Suppressor macrophage treated with lipopolysaccharide for 1 hour (primary cell): ENCODE measurements at places on chromosomes 7 and 10.

DNA sequence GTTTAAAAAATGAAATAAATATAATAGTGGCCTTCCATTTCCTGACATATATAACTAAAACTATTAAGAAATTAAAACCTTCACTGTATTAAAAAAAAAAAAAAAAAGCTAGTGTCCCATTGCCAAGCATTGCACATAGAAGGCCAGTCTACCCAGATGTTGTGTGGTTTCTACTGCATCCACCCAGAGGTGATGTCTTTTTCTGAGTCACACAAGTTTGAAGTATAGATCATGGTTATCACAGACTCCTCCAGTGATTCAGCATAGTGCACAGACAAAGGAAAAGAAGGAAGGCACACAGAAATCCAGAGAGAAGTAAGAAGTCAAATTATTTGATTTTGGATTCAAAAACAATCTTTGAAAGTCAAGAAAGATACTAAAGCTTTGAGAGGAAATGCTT lies 429.0 kb downstream of the ETV1 start:
- DNase-seq, result no peak

- no peak for DNase-seq
Measured at GRCh38 chr10:125491381-125491780, 191.6 kb downstream of the TEX36 start.

GRCh38 chr10:6135039-6135438 lies 46.2 kb downstream of the RBM17 start:
- DNase-seq, result no peak

GRCh38 chr7:75866489-75867389 lies 12.1 kb upstream of the RHBDD2 start:
- peak; percentile 81 for DNase-seq

DNA sequence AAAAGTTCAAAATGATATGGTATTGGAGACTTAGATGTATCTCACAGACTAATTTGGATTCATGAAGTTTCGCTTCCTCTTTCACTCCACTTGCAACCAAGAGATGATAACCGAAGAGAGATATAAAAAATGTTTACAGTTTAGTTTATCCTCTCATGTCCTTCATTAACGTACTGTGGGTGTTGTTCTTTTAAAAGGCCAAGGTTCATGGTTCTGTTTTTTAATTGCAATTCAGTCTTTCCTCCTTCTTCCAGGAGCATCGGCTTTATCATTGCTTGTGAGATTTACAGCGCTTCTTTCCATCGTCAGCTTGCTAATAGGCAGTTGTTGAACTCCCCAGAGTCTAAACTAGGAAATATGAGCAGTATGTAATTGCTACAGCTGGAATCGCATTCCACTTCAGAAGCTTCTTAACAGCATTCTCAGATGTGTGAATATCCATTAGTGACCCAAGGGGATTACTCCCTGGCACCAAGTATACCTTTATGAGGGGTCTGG lies 75.9 kb upstream of the HGF start:
- peak; percentile 60 for DNase-seq

- peak; percentile 12 for DNase-seq
Measured at GRCh38 chr10:80324086-80324485, 32.5 kb downstream of the DYDC1 start.

DNA sequence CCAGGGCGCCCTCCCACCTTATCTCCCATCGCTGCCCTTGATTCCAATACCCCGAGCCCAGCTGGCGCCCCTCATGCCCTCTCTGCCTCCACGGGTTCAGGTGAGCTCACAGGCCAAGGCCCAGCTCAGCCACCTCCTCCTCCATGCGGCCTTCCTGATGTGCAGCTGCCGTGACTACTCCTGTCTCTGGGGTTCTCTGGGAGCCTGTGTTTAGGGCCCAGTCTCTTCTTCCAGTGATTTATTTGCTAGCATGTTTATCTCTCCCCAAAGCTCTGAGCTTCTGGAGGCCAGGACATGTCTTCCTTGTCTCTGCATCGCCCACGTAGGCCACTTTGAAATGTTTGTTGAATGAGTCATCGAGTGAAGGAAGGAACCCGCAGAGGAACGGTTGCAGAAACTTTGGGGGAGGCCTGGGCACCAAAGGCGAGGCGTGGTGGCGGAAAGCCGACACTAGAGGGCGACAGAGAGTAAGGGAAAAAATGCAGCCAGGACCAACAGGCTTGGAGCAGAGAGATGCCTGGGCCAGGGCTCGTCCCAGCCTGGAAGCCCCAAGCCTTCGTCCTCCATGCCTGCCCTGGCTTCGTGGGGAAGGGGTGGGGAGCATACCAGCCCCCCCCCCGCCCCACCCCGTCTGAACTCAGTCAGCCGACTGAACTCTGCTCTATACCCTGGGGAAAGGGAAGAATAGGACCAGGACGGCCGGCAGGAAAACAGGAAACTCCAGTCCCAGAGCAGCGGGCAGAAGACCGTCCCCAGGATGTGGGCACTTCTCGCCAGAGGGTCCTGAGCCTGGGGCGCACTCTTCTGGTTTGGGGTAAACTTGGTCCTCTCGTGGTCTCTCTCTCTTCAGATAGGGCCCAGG lies 10.9 kb upstream of the HSPB1 start:
- DNase-seq, result peak; percentile 98

DNA sequence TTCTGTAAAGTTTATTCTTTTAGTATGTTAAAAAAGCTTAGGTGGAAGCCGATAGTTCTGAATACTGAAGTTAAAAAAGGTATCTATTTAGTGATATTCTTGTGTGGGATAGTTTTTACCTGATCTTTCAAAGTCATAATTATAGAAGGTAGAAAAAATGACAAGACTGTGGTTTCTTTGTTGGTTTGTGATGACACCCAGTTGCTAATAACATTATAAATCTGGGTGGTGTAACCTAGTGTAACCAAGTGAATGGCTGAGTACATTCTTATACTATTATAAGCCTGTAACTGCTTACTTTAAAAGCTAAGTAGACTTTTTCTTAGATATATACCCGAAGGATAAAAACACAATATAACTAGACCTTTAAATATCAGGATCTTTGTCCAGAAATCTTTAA lies 2.3 kb downstream of the CDK13 start:
- peak; percentile 23 for DNase-seq

DNA sequence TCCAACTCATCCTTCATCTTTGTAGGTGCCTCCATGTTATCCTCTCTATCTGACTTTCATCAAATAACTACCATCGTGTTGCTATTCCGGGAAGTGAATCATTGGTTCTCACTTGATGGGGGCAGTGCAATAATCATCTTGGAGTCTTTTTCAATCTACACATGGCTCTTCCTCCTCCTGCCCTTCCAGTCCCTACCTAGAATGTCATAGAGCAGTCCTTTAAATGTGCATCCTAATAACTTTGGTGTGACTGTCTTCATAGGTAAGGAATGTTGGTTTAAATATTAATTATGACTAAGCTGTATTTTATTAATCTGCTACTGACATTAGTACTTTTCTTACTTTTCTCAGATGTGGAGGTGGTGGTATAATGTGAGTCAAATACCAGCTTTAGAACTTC lies 8.4 kb upstream of the CDK14 start:
- no peak for DNase-seq
